ENCODE measurements at places on chromosomes 6 and 20.
A peak's percentile ranks its signal among the peaks of the same experiment; 100 is the strongest.

GRCh38 chr6:17004269-17004668 is 97.6 kb upstream of the STMND1 start:
- no peak for DNase-seq

DNA sequence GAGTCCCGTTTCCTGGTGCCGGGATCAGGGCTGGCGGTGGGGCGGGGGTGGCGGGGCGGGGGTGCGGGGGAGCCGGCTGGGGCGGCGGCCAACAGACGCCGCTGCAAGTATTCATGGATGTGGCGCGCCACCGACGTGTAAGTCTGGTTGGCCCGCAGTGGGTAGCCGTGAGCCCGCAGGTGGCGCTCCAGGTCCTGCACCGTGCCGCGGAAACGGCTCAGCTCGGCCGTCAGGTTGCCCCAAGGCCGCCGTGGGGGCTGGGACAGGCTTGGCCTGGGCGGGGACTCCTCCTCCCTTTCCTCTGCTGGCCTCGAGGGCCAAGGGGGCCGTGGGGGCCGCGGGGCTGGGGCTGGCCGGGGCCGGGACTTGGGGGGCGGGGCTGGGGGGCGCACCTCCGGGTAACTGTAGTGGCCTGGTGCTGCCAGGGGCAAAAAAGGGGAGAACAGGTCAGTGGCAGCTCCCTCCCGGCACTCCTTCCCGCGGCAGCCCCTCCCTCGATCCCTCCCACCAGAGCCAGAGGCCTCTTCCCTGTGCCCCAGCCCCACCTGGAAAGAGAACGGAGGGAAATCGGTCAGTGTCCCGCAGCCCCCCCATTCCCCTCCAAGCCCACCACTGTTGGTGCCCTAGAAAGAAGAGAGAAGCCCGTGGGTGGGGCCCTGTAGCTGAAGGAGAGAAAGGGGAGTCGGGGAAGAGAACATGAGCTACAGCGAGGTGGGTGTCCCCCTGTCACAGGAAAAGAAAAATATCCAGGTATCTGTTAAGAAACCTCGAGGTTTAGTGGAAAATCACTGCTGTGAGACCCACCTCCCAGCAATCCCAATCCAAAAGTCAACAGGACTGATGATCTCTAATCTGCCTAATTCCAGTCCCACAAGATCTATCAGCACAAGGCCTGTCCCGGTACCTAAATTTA is 21.3 kb downstream of the TNXB start:
- DNase-seq: peak; percentile 28

GRCh38 chr6:142714951-142715785 is 229.8 kb downstream of the HIVEP2 start:
- DNase-seq: no peak

- DNase-seq: no peak
These were observed 339.4 kb downstream of the CD83 start for GRCh38 chr6:14456941-14457340.

DNA sequence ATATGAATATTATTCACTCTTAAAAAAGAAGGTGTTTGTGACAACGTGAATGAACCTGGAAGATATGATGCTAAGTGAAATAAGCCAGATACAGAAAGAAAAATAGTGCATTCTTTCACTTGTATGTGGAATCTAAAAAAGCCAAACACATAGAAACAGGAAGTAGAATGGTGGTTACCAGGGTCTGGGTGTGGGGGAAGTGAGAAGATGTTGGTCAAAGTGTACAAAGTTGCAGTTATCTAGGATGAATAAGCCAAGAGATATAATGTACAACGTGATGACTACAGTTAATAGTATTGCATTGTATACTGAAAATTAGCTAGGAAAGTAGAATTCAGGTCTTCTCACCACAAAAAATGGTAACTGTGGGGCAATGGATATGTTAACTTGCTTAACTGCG is 151.1 kb upstream of the HCRTR2 start:
- no peak for DNase-seq

DNA sequence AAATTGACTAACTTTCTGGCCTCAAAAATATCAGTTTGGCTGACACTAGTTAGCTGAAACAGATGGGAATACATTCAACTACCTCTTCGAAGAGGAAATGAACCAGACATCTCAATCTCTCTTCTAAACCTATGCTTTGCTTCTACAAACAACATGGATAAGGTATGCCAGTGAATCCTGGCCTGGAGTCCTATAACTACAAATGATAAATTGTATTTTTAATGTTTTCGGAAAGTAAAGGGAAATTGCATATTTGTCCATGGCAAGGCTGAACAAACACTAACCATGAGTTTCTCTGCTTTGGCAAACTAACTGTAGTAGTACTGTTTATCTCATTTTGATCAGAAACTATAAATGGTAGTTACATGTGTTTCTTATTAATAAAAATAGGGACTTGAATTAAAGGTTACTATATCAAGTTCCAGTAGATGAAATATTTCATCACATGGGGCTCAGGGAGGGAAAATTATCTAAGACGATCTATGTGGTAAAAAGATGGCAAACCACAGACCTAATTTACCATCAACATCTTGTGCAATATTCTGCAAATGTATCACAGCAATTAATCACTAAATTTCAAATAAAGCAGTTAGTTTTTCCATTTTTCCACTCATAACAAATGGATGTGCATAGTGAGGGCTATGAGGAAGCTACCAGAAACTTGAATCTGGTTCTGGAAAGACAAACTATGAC is 76.8 kb downstream of the COL12A1 start:
- no peak for DNase-seq

DNA sequence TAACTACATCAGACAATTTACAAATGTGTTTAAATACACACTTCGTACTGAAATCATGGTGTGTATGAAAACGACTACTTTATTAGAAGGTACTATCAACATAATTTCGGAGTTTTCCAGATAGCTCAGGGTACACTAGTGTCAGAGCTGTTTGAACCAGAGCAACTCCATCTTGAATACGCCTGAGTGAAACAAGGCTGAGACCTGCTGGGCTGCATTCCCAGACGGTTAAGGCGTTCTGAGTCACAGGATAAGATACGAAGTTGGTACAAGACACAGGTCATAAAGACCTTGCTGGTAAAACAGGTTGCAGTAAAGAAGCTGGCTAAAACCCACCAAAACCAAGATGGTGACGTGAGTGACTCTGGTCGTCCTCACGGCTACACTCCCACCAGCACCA is 167.6 kb downstream of the THBS2 start:
- no peak for DNase-seq

GRCh38 chr6:38552121-38552520 is 87.6 kb downstream of the BTBD9 start:
- no peak for DNase-seq

DNA sequence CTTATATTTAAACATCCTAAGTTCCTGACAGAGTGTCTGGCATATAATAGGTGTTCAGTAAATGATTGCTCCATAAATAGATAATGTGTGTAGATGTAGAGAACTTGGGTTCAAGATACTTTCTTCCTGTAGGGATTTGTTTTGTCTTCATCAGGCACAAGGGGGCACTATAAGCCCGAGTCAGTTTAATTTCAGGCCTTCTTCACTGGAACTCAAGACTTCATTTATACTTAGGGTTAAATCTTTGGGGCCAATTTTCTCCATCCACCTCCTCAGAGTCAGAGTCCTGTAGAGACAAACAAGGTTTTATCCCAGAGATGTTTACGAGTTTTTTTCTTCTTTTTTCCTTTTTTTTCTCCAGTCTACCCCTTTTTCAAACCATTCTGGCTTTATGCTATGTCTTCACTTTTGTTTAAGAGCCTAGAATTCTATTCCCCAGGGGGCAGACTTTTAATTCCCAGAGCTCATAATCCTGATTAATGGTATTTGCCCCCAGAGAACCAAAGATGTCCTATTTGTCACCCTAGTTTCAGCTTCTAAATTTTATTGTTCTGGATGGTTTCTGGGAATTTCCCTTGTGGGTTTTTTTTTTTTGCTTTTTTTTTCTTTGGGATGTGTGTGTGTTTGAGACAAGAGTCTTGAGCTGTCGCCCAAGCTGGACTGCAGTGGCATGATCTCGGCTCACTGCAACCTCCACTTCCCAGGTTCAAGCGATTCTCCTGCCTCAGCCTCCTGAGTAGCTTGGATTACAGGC is 88.4 kb downstream of the HFE start:
- DNase-seq: no peak

Measured in amygdala (tissue), 56 donors.